ENCODE measurements at places on chromosomes 2 and 18.

DNA sequence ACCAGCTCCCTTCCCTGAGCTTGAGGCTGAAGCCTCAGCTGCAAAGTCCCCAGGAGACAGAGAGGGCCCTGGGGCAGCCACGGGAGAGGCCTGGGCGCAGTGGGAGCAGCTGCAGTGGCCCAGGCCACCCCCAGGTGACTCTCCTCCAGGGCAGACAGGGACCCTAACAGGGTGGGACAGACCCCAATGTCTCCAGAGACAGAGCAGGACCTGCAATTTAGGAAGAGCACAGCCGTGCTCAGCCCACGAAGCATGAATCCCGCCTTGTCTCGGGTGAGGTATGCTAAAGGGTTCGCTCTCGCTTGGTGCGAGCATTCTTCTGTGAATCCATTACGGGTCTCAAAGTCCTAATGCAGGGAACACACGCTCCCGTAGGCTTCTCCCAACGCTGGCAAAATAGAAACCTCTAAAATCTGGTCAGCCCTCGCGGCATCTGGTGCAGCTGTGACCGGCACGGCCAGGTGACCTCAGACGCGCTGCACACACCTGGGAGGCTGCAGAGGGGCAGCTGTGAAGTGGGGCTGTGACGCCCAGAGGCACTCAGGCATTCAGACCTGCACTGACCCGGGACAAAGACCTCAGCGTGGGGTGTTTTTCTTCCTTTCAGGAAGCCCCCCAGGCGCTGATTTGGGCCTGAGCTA lies 12.6 kb downstream of the MBP start:
- DNase-seq = no peak

DNA sequence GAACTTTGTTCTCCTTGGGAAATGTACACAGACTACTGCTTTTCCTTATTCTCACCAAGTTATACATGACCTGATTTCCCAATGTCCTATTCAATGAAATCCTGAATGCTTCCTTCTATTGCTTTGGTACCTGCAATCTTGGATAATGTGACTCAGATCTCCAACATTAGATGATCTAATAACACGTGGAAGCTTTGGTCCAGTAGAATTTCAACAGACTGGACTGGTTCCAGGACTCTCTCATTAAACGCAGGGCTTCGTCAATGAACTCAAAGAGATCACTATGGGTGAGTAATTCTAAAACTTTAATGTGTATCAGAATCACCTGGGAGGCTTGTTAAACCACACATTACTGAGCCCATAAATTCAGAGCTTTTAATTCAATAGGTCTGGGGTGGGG lies 413.6 kb upstream of the KCNH7 start:
- DNase-seq = no peak

DNA sequence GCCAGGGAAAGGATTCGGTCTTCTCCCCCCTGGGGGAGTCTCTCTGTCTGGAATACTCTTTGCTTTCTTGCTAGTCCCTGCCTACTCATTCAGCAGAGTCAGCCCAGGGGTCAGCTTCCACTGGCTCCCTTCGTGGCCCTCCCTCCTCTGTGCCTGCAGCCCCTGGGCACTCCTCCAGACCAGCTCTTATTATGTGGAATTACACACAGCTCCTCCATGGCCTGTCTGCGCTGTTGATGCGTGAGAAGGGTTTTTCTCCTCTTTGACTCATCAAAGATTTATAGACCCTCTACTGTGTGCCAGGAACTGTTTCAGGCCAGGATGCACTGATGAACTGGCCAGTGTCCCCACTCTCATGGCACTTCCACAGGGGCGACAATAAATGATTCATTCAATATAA lies 44.4 kb downstream of the ST8SIA5 start:
- DNase-seq = no peak

- DNase-seq = no peak
Measured at GRCh38 chr2:61172671-61173070, 10.7 kb downstream of the C2orf74 start.

DNA sequence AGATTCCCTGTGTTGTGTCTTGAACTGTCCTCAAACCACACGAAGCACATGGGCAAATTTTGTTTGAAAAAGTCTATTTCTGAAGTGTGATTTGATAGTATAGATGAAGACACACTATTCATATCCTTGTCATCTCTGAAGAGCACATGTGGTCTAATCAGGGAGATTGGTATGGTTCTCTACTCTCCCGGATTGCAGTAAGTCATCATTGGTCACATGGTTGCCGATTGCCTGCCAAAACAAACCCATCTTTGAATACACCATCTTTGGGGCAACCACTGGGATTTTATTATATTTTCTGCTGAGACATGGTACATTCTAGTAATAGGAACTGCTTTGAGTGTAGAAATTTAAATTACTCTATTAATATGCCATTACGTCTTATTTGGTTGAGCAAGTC lies 186.9 kb downstream of the MYO1B start:
- no peak for DNase-seq

DNA sequence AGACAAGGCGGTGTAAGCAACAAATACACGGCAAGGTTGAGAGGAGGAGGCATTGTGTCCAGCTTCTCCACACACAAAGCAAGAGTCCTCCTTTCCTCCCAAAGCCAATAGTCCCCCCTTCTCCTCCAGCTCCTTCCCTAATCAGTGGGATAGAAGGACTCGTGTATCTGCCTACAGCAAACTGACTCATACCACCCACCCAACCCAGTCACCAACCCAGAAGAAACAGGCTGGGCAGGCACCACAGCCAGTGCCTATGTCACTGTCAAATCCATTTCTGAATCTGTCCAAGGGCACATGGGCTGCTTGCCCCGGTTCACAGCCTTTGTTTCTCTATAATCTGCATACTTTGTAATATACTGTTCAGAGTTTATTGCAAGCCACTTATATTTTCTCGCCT lies 19.2 kb upstream of the NMS start:
- no peak for DNase-seq

All from activated T-helper 1 cell treated with Interleukin-2 at 50 U/mL for 16 hours (primary cell).